Stimulated activated CD4-positive, alpha-beta T cell treated with anti-CD3 and anti-CD28 coated beads, Interleukin-15, amount 100 ng/mL, for 48 hours (primary cell): ENCODE measurements at places on chromosomes 13 and 19.
A peak's percentile ranks its signal among the peaks of the same experiment; 100 is the strongest.

DNA sequence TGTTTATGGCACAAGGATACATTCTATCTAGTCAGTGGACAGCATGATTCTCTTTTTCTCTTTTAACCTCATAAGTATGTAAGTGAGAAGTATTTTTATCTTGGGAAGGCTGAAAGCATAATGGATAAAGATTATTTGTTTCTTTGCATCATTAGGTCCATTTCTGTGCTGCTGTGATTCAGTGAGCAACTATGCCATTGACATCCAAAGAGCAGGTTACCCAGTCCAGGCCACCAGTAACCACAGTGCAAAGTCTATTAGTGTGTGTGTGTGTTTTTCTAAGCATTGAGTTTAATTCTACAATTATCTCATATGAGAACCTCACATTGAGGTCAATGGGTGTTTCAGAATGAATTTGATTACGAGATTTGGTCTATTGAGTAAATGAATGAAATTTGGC lies 158.8 kb upstream of the DACH1 start:
- DNase-seq = no peak

- DNase-seq = peak; percentile 10
Observed at GRCh38 chr13:52695856-52696255, 43.2 kb downstream of the SUGT1 start.

GRCh38 chr19:29429581-29429980 lies 96.2 kb upstream of the VSTM2B start:
- no peak for DNase-seq

DNA sequence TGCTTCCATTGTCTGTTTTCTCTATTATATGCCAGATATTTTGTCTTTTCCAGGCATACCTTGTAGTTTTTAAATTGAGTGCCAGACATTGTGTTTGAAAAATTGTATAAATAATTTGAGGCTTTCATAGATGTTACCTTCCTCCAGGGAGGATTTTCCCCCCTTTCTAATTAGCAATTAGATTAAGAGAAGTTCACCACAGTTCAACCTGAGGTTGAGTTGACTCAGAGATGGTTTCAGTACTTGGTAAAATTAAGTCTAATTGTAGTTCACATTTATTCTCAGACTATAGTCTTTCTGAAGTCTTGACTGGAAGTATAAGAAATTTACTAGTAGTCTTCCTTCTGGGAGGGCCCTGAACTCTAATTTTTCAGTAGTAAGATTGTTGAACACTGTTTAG lies 104.1 kb upstream of the SCEL start:
- DNase-seq = no peak

DNA sequence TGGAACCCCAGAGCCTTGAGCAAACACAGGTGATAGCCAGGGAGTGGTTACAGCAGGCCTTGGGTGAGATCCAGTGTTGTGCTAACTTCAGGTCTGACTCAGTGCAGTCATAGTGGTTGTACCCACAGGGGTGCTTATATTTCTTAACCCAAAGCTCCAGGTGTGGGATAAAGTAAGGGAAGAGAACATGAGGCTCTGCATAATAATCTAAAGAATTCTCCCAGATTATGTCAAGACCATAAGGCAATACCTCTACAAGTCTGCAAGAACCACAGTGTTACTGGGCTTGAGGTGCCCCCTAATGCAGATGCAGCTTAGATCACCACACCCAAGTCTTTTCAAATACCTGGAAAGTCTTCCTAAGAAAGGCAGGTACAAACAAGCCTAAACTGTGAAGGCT lies 485.4 kb downstream of the RFC3 start:
- no peak for DNase-seq

DNA sequence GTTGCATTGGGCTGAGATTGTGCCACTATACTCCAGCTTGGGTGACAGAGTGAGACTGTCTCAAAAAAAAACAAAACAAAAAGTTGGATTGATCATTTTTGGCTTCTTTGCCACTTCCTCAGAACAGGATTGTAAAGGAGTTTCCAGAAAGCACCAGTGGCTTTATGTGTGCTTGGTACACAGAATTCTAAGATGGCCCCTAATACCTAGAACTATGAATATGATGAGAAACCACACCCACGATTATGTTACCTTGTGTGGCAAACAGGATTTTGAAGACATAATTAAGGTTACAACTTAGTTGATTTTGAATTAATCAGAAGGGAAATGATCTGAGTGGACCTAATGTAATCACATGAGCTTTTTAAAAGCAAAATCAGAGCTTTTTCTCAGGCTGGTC lies 26.5 kb downstream of the CEACAM1 start:
- DNase-seq = no peak

- no peak for DNase-seq
Observed at GRCh38 chr19:8146877-8147581, 2.4 kb downstream of the FBN3 start.

DNA sequence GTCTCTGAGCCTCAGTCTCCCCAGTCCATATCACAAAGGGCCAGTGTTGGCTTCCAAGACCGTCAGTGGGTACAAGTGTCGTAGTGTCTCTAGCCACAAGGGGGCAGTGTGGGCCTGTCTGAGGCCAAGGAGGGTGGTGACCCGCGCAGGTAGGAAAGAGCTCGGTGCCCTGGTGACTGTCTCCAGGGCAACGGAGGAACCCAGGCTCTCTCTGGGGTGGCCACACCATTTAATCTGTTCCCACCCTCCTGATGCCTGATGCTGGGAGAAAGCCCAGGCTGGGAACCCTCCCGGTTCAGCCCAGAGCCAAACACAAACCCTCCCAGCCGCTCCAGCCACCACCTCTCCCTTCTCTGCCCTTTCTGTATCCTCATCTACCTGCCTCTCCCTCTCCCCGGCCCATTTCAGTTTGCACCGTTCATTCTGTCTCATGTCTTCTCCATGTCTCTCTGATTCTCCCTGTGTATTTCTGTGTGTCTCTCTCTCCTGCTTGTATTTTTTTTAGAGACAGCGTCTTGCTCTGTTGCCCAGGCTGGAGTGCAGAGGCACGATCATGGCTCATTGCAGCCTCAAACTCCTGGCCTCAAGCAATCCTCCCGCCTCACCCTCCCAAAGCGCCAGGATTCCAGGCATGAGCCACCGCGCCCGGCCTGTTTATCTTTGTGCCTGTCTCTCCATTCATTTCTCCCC lies 17.5 kb upstream of the MEIS3 start:
- peak; percentile 81 for DNase-seq

DNA sequence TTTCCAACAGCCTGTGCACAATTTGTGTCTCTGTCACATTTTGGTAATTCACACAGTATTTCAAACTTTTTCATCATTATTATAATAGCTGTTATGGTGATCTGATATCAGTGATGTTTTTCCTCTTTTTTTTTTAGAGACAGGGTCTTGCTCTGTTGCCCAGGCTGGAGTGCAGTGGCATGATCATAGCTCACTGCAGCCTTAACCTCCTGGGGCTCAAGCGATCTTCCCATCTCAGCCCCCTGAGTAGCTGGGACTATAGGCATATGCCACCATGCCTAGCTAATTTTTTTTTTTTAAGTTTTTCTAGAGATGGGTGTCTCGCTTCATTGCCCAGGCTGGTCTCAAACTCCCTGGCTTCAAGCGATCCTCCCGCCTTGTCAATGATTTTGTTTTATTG lies 5.8 kb downstream of the MARK4 start:
- no peak for DNase-seq

DNA sequence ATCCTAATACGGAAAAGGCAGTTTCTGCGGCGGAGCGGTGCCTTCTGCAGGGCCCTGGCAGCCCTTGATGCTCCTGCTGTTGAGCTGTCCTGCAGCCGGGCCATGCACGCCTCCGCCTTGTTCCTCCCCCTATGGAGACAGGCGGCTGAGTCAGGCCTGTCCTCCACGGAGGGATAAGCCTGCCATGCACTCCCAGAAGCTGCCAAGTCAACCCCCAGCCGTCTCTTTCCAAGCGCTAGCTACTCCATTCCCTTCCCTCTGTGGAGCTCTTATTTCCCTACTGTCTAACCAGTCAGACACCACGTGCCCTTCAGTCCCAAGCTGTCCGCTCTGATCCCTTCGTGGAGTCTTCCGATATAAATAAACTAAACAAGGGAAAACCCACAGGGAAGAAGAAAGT lies 197.0 kb downstream of the COL4A1 start:
- no peak for DNase-seq

DNA sequence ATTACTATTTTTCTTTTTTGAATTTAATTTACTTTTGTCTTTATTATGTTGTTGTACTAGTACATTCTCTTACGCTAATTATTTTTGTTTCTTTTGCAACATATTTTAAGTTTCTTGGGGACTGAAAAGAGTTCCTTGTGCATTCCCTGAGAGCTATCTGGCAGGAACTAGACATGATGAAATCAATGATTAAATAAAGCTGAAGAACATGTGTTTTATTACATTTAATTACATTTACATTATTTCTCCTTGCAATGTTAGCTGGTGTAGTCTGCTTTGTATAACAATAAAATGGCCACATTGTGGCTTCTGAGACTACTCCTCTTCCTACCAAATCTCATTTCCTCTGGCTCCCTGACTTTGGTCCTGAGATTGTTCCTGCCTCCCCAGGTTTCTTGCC lies 244.9 kb downstream of the NDFIP2 start:
- no peak for DNase-seq

- DNase-seq = no peak
Observed at GRCh38 chr19:14127929-14128509, 8.4 kb downstream of the ASF1B start.

- no peak for DNase-seq
Observed at GRCh38 chr13:107803822-107804495, 411.4 kb downstream of the LIG4 start.
